ENCODE measurements at places on chromosomes 3 and 15.

DNA sequence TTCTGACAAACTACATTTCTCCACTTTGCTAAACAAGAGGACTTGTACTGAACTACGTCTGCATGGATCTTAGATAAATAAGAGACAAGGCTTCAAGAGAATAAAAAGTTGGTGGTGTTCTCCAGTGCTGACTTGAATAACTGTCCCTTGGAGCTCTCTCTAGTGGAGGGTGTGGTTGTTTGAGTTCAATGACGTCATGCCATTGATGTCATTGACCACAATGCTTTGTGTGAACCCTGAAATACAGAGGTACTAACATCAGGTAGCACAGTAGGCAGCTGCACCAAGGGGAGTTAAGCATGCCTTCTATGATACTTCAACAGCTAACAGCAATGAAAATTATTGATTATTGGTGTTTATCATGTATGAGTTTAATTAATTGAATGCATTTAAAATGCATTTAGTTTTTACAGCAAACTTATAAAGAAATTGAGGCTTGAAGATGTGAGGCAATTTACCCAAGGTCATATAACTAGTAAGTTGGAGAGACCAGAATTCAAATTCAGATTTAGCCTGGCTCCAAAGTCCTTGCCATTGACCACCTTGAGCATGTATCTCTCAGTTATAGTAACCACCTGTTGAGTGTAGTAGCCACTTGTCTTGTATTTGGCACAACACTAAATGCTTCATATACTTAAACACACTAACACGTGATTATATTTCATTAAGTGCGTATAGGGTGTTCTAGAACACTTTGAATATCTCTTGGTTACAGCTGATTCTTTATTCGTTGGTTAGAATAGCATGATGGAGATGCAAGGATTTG lies 126.0 kb upstream of the ANKRD28 start:
- DNase-seq, result no peak

DNA sequence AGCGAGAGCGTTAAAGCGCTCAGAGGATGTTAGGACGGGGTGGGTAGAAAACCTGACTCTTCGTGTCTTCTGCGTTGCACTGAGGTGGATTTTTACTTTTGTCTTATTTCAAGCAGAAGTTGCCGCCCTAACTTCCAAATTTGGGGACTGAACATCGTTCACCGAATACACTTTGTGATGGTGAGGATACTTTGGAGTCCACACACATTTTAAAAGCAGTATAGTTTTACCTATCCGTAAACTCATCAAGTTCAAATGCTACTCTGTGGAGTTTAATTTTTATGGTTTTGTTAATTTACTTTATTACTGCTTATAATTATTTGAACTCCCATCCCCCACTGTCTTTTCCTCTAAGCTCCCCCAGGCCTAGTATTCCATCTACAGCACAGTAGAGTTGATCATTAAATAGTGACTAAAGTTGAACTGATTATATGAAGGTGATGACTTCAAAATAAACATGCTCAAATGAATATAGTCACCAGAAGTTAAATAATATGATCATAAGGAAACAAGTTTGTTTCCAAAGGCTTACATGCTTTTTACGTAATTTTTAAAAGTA lies 617 bp upstream of the EOGT start:
- no peak for DNase-seq

DNA sequence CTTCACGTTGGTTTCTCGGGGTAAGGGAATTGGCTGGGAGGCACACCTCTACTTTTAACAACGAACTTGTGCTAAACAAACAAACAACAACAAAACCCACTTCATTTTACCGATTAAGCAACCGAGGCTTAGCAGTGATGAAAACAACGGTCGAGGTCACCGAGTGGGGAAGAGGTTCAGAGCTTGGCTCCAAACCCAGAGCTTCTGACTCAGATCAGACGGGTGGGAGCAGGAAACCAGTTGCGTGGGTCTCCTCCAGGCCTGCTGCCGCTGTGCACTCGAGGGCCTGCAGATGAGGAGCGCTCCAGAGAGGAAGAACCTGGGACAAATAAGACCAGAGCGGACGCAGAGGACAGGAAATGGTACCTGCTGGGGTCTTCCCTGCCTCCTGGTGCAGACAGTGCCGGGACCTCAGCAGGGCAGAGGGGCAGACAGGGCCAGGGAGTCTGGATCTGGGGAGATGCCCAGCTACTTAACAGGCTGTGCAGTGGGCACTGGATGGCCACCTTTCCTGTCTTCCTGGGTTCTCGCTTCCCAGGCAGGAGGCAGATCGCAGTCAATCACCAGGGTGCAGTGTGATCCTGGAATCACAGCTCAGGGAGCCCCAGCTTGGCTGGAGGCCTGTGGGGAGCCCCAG lies 99.0 kb upstream of the MEF2A start:
- no peak for DNase-seq

- no peak for DNase-seq
Measured at GRCh38 chr3:46036191-46036590, 8.9 kb upstream of the XCR1 start.

DNA sequence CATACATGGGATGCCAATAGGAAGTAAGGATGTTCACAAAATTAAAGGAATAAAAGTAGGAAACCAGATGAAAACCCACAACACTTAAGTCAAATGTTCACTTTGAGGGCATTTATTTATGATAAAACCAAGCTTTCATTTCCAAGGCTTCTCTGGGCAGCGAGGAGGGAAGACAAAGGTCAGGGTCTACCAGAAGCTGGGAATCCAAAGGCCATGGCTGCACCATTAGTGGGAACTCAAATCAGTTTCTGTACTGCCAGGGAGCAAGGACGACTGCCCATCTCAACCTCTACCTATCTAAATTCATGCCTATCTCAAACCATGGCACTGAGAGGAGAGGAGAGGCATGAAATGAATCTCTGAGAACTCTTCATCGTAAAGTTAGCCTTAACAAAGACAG lies 22.6 kb downstream of the PBRM1 start:
- DNase-seq, result no peak

DNA sequence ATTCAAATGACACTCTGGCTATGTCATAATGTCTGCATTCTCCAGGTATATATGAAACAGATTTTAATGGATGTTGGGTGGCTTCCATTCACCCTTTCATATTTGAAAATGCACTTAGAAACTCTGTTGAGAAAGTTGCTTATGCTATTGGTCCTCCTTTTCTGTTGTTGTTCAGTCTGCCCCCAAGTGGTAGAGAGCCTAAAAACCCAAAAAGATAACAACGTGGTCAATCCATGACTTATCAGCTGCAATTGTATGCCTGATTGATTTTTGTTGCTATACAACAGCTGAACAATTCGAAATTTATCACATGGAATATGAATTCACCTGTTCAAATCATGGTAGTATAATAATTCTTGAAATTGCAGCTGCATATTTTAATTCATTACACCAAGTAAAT lies 279.8 kb downstream of the ROBO2 start:
- DNase-seq, result no peak

- DNase-seq, result no peak
Measured at GRCh38 chr3:139530717-139531116, 8.8 kb downstream of the RBP1 start.

DNA sequence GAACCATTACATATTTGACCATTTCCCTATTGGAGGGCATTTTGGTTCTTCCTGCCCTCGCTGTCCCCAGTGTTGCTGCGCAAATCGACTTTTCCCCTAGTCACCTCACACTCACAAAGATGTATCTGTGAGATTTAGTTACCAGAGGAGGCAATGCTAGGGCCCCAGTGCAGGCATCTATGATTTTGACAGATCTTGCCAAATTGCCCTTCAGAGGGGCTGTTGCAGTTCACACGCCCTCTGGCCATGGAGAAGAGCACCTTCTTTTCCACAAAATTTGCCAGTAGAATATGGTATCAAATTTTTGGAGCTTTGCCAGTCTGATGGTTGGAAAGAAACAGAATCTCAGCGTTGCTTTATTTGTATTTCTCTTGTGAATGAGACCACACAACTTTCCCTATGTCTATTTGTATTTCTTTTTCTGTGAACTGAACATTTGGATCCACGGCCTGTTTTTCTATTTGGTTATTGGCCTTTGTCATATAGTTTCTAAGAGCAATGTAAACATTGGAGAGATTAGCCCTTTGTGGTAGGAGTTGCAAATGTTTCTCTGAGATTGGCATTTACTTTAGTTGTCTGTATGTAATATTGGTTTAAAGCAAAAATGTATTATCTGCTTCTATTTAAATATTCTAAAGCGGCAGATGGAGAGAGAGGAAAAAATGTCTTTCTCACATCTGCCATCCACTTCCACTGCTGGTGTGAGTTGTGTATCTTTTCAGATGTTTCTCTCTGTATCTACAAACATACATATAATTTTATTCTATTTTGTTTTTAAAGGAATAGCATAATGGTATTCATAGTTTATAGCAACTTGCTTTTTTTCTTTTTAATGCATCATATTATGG lies 66.1 kb downstream of the DNASE1L3 start:
- no peak for DNase-seq

GRCh38 chr15:70582143-70582945 lies 181.0 kb downstream of the UACA start:
- no peak for DNase-seq

DNA sequence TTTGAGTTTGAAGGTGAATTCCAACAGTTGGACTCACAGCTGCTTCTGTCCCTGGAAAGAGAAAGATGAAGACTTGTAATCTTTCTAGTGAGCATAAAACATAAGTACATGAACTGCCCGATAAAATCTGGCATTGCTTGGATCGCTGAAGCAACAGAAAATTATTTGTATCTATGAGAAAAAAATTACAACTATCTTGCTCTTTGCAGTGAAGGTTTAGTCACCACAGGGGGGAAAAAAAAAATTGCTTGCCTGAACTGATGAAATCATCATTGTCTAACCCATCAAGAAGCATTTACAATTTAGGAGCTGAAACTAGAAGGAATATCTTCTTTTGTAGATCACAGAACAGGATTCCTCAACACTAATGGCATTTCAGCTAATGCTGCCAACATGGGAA lies 20.0 kb downstream of the TMEM207 start:
- no peak for DNase-seq

GRCh38 chr3:192883512-192883911 lies 34.1 kb downstream of the MB21D2 start:
- DNase-seq, result no peak

GRCh38 chr3:115423170-115423569 lies 200.1 kb upstream of the GAP43 start:
- DNase-seq, result no peak

DNA sequence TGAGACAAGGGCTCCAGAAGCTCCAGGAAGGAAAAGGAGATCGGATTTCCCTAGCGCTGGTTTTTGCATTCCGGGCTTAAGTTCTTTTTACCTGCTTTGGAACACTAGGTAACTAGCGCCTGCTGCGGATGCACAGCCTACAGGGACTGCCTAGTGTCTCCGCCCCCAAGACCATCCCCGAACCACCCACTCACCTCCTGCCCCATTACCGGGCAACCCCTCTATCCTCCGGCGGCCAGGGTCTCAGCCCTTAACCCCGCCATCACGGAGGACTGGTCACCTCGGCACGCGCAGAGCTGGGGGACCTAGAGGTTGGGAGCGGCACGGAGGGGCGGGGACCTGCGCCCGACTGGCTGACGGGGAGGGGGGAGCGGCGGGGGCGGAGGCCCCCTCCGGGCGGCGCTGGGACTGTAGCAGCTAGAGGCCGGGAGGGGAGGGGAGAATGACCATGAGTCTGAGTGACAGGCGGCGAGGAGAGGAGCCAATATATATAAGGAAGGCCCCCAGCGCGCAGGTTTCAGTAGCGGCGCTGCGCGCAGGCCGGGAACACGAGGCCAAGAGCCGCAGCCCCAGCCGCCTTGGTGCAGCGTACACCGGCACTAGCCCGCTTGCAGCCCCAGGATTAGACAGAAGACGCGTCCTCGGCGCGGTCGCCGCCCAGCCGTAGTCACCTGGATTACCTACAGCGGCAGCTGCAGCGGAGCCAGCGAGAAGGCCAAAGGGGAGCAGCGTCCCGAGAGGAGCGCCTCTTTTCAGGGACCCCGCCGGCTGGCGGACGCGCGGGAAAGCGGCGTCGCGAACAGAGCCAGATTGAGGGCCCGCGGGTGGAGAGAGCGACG lies at the start of gene DLL4:
DLL4 (plus strand) TSS at position 520 of the 839 bp plus-strand sequence. CDS start 329 bp downstream, outside the sequence.
- DNase-seq, result peak; percentile 51

- DNase-seq, result no peak
Measured at GRCh38 chr3:48863122-48863521, 15.4 kb upstream of the PRKAR2A start.

DNA sequence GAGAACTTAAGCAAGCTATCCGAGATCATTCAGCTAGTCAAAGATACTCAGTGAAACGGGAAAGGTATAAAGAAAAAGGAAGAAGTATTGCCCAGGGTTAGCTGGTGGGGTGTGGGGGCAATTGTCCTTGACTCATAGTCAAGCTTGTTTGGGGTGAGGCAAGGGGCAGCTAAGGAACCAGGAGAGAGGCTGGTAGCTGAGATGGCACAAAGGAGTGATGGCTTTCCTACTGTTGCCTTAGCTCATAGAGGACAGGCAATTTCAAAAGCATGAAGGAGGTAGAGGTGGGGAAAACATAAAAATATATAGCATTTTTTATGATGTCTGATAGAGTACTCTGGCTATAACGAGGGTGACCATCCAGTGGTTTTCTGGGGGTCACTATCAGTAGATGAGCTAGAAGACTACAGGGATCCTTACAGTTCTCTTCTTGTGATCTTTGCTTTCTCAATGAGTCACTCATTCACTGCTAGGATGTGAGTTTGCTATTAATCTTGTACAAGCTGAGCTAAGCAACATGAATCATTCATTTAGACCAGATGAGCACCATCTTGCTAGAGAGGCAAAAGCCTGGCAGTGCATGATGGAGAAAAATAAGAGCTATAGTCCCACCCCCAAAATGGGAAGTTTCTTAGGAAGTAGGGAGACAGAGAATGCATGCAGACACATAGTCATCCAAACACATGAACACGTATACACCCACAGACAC lies 207.1 kb upstream of the PFN2 start:
- DNase-seq, result no peak

DNA sequence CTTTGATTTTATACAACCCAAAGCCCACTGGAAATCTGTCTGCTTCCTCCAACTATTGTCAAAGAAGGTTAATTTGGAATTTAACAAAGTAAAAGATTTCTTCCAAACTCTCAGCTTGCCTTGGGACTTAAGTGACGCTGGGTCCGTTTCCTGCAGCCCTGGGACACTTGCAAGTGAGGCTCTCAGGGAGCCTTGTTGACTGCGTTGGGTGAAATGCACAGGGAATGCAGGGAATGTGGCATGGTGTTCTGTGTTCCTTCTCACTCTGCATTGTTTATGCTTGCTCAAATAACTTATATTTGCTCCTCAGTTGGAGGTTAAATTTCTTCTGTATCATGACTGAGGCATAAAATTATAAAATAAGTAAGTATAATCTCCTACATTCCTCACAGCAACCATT lies 60.9 kb upstream of the TJP1 start:
- no peak for DNase-seq
